HT-29 (cell line): ENCODE measurements at places on chromosomes 3 and 15. TPM values are rescaled to one million over a fixed set of nuclear protein-coding genes. Genes with fewer than 3 reads are reported as not detected.

The SPATA12 gene
- total RNA-seq = 0.05 and 0.86 TPM in 2 replicates

- DNase-seq = no peak
These were observed 32.0 kb downstream of the DNAH12 start for GRCh38 chr3:57512166-57512565.

DNA sequence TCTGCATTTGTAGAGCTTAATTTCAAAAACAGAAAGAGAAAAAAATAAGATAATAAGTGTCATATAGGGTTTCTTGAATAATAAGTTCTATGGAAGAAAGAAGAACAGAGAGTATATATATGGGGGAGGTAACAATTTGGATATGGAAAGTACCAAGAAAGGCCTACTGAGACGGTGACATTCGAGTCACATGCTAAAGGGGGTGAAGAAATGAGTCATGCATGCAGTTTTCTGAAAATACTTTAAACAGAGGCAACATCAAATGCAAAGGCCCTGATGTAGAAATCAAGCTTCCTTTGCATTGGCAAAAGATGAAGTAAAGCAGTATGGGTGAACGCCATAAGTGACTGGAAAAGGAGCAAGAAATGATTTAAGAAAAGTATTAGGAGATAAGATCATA lies 371.6 kb upstream of the ZNF385D start:
- no peak for DNase-seq

- no peak for DNase-seq
These were observed 12.8 kb downstream of the FOXL2 start for GRCh38 chr3:138933981-138934691.

GRCh38 chr3:190444576-190445145 lies 5.0 kb downstream of the TMEM207 start:
- no peak for DNase-seq

DNA sequence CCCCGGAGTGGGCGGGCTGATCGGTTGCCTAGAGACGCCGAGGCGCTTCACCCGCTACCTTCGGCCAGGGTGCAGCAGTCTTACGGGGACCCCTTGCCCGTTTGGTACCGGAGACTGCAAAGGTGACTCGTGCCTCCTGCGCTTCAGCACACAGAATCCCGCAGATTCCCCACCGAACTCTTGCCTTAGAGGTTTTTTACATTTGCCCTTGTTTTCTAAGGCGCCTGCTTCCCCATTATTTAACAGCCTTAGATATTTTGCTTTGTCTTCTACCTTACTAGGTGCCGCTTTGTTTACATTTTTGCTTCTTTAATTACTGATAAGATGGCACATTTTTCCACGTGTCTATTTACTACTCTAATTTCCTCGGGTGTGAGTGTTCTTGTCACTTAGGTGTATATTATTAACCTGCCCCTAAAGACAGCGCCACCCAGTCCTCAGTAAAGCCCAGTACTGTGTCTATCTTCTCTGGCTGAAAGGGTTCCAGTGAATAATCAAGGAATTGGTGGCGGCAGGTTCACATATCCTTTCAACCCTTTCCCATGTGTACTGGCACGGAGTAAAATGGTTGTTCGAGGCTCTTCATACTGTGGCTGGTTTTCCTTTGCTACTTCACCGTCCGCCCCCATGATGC lies 573 bp upstream of the CEP152 start:
- DNase-seq = no peak

GRCh38 chr3:55701997-55702396 lies 214.9 kb upstream of the WNT5A start:
- no peak for DNase-seq

- no peak for DNase-seq
These were observed 667 bp downstream of the UMPS start for GRCh38 chr3:124730941-124731297.

DNA sequence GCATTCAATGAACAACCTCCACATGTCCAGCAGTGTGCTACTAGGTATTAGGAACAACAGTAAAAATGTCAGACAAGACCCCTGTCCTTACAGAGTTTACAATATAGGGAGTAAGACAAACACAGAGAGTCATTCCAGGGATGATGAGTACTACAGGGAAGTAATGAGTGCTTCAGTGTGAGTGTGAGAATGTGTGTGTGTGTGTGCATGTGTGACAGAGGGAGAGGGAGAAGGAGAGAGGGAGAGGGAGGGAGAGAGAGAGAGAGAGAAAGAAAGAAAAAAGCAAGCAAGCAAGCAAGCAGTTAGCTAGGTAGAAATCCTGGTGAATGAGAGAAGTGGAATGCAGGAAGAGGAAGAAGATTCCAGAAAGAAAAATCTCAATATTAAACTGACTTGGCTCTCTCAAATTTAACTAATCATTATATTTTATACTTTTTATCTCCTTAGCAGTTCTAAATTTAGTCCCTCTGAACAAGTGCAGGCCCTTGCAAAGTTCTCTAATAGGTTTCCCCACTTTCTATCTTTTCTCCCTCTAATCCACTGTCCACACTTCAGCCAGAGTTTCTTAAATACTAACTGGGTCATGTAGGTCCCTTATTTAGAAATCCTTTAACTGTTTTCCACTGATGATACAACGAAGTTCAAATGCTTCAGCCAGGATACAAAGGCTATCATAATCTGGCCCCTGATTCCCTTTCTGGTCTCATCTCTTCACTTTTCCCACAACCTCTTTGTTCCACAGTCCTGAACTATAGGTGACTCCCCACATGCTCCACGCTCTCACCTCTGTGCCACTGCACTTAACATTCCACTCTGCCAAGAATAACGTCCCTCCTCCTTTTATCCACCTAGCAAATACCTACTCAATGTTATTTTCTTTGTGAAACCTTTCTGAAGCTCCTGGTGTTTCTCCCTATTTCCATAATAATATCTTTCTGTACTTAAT lies 10.3 kb downstream of the DCBLD2 start:
- peak; percentile 66 for DNase-seq

DNA sequence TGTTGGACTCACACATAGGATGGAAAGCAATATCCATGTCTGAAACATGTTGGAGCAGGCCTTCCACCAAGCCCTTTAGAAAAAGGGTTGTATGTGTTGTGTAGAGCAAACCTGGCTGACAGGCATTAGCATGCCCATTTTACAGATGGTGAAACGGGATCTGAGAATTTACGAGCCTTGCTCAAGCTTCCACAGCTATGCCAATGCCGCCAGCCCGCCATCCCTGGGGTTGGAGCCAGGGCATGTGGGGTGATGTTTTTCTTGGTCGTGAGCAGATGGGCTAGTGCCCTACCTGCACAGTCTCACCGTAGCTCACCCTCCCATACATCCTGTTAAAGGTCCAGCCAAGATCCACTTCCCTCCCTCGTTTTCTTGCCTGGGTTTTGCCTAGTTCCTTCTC lies 97.5 kb upstream of the TLE3 start:
- DNase-seq = no peak

DNA sequence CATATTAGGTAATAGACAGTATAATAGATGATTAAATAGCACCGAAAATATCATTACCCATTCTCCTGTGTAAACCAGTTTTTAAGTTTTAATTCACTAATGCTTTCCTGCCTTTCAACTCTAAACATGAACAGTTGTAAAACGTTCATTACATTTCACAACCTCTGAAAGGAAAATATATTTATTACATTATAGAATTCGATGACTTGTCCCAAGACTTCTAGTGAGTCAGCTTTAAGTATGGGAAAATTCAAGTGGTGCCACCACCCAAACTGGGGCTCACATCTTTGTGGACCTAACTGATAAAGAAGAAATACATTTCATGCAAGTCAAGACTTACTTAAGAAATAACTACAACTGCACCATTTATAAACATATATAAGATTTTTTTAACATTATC lies 2.0 kb downstream of the TRIM59 start:
- no peak for DNase-seq

- DNase-seq = no peak
These were observed 209.7 kb downstream of the P3H2 start for GRCh38 chr3:189911001-189911400.

GRCh38 chr3:150133293-150133692 lies 162.6 kb upstream of the PFN2 start:
- no peak for DNase-seq

DNA sequence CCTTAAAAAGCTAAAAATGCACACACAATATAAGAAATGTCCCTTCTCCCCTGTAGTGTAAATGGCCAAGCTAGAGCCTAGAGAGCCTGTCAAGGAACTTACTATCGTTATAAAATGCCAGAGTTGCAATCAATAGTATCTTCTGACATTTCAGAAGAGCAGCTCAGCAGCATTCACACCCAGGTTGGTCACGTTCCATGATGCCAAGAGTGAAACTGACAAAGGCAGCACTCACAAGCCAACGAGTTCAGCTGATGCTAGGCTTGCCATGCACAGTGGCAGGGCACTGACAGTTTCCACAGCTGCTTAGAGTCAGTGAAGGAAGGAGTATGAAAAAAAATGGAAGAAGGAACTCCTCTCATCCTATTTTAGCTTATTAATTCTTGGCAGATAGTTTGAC lies 331.4 kb upstream of the CCDC54 start:
- DNase-seq = no peak

The ARPC4 gene
- 155 and 192 TPM in 2 replicates for total RNA-seq

The ATP13A5 gene
- not detected in 2 replicates for total RNA-seq

The DGKG gene
- 0.36 and 4.0 TPM in 2 replicates for total RNA-seq

GRCh38 chr3:139248593-139249255 lies 95.1 kb upstream of the MRPS22 start:
- DNase-seq = no peak

The RHCG gene
- not detected in 2 replicates for total RNA-seq

- no peak for DNase-seq
These were observed 45.9 kb downstream of the CHDH start for GRCh38 chr3:53800041-53800906.

The C3orf33 gene
- total RNA-seq = 0.68 and 1.1 TPM in 2 replicates

- no peak for DNase-seq
These were observed 596.1 kb downstream of the ZNF385D start for GRCh38 chr3:21154911-21155310.

GRCh38 chr3:140748-141330 lies 55.7 kb upstream of the CHL1 start:
- DNase-seq = no peak

The TYRO3 gene
- total RNA-seq = 9.2 and 12.3 TPM in 2 replicates

GRCh38 chr3:31729573-31729972 lies 196.8 kb downstream of the STT3B start:
- no peak for DNase-seq

The SLC12A1 gene
- not detected in 2 replicates for total RNA-seq
